ENCODE measurements at places on chromosomes 3 and 15. TPM values are rescaled to one million over a fixed set of nuclear protein-coding genes. Genes with fewer than 3 reads are reported as not detected.

DNA sequence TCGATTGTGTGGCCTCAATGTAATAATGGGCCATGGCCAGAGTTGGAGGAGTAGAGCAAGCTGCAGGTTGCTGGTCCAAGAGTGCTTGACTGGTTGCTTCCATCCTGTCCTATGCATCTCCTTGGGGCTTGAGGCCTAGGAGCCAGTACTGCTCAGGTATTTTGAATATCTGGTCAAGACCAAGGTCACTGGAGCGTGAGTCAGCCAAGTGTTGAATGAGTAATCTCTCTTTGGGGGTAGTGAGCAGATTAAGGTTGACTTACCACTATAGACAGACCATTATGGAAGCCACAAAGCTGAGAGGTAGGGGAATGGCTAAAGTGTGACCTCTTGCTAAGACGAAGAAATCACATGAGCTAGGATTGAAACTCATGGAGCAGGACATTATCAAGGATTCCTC, 9.4 kb upstream of the PARP6 start:
- no peak for DNase-seq

MYLK gene
- 0.11 TPM for total RNA-seq

DNA sequence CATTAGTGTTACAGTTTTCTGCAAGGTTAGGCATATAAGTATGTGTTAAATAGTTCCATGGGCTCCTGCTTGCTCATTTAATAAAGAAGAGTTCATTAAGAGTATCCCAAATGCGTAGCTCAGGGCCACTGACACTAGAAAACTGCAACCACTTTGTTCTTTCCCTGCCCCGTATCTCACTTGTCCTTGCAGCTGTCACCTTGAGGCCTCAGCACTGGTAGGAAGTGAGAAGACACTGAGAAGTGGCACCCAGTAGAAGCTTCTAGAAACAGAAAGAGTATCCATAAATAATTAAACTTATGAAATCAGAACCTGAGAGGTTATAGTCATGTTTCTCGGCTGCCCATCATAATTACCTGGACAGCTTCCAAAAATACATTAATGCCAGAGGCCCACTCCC, 266.0 kb downstream of the KCNMB2 start:
- DNase-seq, result no peak

DNA sequence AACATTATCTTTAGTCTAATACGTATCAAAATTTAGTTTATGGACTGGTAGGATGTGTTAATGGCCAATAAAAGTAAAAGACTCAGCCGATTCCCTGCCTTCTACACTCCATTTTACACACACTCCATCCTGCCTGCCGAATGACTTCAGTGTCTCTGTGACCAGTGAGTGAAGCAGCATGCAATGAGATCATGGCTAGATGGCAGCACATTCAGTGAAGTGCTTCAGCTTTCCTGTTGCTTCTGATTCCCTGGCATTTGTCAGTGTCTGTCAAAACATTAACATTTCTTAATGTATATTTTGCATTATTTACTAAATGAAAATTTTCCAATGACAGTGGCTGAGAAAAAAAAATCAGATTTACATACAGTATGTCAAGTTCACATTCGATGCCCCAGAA, 412.0 kb downstream of the FHIT start:
- DNase-seq, result no peak

SLC28A1 gene
- total RNA-seq, result not detected

GRCh38 chr3:154244644-154245043, 79.6 kb downstream of the DHX36 start:
- DNase-seq, result no peak

GREM1 gene
- not detected for total RNA-seq

GRCh38 chr3:151955356-151955755, 81.9 kb downstream of the SUCNR1 start:
- no peak for DNase-seq

- DNase-seq, result peak; percentile 60
Measured at GRCh38 chr15:57591822-57592367, at the start of gene MYZAP. Gene MYZAP, plus strand, starts transcription at chr15:57591904. Its CDS starts 131 bp downstream, at chr15:57592035.

ATP2B2 gene
- not detected for total RNA-seq

- peak; percentile 72 for DNase-seq
Measured at GRCh38 chr3:10945683-10946287, 46.8 kb upstream of the SLC6A1 start.

- DNase-seq, result no peak
Measured at GRCh38 chr3:116423945-116424344, 21.3 kb downstream of the LSAMP start.

- no peak for DNase-seq
Measured at GRCh38 chr3:131704098-131704497, 201.3 kb upstream of the MRPL3 start.

GRCh38 chr3:56956906-56957305, 103.6 kb upstream of the SPATA12 start:
- no peak for DNase-seq

DNA sequence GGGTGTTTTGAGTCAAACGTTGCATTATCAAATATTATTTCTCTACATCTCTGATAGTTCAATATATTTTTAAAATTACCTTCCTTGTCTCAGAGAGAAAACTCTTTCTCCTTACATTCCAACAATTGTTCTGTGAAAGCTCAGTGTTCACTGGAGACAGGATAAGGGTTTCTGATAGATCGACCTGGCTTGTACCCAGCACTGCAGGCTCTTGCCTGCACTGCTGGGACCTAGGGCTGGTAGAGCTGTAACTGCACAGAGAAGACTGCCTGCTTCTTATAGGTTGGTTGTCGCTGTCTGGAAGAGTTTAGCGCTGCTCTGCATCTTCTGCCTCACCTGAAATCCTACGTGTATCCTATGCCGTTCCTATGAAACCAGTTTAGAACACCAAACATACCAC, 249.9 kb upstream of the LRTM1 start:
- DNase-seq, result no peak

- no peak for DNase-seq
Measured at GRCh38 chr3:130712718-130713423, 33.8 kb downstream of the PIK3R4 start.

- no peak for DNase-seq
Measured at GRCh38 chr3:53949541-53949940, 57.9 kb upstream of the SELENOK start.

SERINC4 gene
- 0.17 TPM for total RNA-seq

- peak; percentile 85 for DNase-seq
Measured at GRCh38 chr3:46629551-46630517, 17.5 kb downstream of the FAM240A start.

DNA sequence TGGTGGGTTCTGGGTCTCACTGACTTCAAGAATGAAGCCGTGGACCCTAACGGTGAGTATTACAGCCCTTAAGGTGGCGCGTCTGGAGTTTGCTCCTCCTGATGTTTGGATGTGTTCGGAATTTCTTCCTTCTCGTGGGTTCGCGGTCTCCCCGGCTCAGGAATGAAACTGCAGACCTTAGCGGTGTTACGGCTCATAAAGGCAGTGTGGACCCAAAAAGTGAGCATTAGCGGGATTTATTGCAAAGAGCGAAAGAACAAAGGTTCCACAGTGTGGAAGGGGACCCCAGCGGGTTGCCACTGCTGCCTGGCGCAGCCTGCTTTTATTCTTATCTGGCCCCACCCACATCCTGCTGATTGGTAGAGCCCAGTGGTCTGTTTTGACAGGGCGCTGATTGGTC, 420.5 kb upstream of the BCHE start:
- no peak for DNase-seq

RTP3 gene
- total RNA-seq, result not detected

All from activated naive CD8-positive, alpha-beta T cell treated with anti-CD3 and anti-CD28 coated beads, Interleukin-2, amount 10 ng/mL, durations not matched to agents 7 days and 5 days (primary cell).